Left kidney (tissue), 8 donors: ENCODE measurements at places on chromosomes 1 and 21.

- no peak for DNase-seq
Measured at GRCh38 chr1:19169642-19170041, 40.4 kb downstream of the UBR4 start.

- DNase-seq, result no peak
Measured at GRCh38 chr1:204576422-204576821, 60.2 kb downstream of the MDM4 start.

DNA sequence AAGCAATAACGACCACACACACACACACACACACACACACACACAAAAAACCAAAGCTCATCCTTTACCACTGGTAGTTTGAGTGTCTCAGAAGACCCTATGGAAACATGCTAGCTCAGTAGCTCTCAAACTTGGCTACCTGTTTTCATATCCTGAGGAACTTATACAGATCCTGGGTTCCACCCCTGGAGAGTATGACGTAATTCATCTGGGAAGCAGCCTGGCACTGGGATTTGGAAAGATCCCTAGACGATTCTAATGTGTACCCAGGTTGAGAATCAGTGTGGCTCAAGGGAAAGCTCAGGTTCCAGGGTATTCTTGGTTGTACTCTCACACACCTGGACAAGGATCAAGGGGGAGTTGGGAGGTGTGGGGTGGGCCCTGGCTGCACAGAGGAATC lies 85.9 kb downstream of the SELENOF start:
- no peak for DNase-seq

GRCh38 chr1:148309940-148310500 lies 157.9 kb upstream of the NBPF11 start:
- DNase-seq, result no peak

DNA sequence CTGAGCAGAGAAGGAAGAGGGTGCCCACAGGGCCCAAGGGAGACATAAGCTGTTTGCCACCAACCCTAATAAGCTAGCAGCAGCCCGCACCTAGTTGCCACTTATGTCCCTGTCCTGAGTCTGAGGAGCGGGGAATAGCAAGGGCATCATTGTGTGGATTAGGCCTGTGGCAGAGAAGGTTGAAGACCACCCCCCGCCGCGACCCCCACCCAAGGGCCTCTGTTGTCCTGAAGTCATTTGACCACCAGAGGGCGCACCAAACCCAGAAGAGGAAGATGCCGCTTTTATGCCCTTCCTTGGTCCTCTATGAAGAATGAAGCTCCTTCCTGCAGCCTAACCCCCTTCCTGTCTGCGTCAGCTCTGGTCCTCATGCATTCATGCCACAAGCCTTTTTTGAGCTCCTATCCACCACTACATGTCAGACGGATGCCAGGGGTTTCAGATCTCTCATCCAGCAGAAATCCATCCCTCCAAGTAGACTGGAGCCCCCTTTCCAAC lies 16.6 kb downstream of the RHBG start:
- peak; percentile 61 for DNase-seq

- no peak for DNase-seq
Measured at GRCh38 chr1:209662879-209663327, 10.7 kb upstream of the LAMB3 start.

DNA sequence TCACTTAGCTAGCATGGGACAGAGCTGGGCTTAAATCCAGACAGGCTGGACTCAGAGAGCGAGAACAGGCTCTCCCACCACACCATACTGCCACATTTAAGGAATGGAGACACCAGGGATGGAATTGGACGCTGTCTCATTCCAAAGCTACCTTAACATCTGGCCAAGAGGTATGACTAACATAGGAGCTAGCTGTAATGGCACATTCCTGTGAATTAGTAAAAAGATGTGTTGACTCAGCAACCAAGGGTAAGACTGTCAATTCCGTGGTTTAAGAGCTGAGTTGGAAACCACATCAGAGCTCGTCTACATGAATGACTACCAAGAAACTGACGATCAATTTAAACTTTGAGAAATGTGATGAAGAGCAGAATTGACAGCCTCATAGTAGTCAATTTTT lies 8.3 kb upstream of the TNFRSF9 start:
- DNase-seq, result no peak

DNA sequence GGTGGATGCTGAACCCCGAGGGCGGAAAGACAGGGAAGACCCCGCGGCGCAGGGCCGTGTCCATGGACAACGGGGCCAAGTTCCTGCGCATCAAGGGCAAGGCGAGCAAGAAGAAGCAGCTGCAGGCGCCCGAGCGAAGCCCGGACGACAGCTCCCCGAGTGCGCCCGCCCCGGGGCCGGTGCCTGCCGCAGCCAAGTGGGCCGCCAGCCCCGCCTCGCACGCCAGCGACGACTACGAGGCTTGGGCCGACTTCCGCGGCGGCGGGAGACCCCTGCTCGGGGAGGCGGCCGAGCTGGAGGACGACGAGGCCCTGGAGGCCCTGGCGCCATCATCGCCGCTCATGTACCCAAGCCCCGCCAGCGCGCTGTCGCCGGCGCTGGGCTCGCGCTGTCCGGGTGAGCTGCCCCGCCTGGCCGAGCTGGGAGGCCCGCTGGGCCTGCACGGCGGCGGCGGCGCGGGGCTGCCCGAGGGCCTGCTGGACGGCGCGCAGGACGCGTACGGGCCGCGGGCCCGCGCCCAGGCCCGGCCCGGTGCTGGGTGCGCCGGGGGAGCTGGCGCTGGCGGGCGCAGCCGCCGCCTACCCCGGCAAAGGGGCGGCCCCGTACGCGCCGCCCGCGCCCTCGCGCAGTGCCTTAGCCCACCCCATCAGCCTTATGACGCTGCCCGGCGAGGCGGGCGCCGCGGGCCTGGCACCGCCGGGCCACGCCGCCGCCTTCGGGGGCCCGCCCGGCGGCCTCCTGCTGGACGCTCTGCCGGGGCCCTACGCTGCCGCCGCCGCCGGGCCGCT lies 20.7 kb downstream of the FOXO6 start:
- no peak for DNase-seq

GRCh38 chr1:228338521-228339051 lies 68.0 kb downstream of the TRIM11 start:
- no peak for DNase-seq

DNA sequence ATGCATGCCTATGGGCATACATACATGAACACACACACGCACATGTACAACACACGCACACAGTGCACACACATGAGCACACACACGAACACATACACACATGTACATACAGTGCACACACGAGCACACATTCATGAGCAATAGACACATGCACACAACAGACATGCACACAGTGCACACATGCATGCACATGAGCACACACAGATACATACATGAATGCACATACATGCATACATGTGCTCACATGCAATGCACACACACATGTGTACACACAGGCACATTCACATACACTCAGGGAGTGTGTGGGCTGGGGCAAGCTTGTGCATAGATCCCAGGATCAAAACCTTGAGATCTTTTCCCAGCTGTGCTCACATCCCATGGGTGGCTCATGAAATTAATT lies 18.9 kb downstream of the CRYAA start:
- no peak for DNase-seq

GRCh38 chr1:193417945-193418744 lies 231.7 kb upstream of the B3GALT2 start:
- no peak for DNase-seq

- no peak for DNase-seq
Measured at GRCh38 chr1:44417351-44418021, 12.4 kb downstream of the RNF220 start.

- DNase-seq, result no peak
Measured at GRCh38 chr1:182817802-182818201, 21.3 kb upstream of the DHX9 start.

- DNase-seq, result no peak
Measured at GRCh38 chr1:232226197-232226712, 403.7 kb downstream of the SIPA1L2 start.

GRCh38 chr1:62436466-62437272 lies at the start of gene USP1:
USP1 (plus strand) TSS chr1:62437049; CDS start chr1:62439868, 2,819 bp downstream.
- no peak for DNase-seq

GRCh38 chr1:239922778-239923522 lies 168.7 kb upstream of the FMN2 start:
- DNase-seq, result no peak

GRCh38 chr1:158115126-158115525 lies 65.6 kb upstream of the CD1D start:
- DNase-seq, result no peak

DNA sequence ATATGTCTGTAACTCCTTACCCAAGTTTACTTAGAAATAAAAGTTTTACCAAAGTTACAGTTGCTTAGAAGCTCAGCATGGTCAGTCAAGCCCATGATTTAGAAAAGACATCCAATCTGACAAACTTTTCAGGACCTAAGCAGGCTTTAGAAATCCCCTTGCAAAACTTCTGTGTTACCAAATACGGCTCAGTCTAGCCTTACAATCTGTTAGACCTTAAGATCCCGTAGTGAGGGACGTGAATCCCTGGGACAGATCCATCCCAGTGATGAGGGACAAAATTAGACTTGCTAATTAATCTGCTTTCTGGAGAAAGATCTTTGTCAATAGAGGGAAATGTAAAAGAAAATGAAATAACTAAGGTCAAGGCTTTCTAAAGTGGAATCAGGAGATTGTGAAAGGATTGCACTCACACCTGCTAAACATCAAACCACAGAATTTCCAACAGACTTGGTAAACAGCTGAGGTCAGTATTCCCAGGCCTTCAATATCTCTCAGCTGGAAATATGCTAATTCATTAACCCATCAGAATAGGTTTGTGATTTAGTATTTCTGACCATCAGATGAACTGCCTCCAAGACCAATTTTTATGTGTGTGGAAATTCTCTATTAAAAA lies 375.3 kb downstream of the DUSP10 start:
- no peak for DNase-seq

GRCh38 chr1:32199043-32199716 lies 1.2 kb upstream of the CCDC28B start:
- no peak for DNase-seq

- DNase-seq, result no peak
Measured at GRCh38 chr1:230152999-230153398, 86.0 kb downstream of the GALNT2 start.
